ENCODE measurements at places on chromosomes 12 and 14.

DNA sequence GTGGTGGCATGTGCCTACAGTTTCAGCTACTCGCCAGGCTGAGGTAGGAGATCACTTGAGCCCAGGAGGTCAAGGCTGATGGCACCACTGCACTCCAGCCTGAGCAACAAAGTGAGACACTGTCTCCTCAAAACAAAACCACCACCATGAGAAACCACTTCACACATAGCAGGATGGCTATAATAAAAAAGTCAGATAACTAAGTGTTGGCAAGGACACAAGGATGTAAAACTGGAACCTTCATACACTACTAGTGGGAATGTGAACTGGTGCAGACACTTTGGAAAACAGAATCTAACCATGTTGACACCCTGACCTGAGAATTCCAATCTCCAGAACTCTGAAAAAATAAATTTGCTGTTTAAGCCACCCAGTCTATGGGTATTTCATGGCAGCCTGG is 67.7 kb downstream of the ACADS start:
- H3K36me3 ChIP-seq, result no peaks in the 10 kb centered on the region
- no peaks in the 10 kb centered on the region for H3K4me1 ChIP-seq
- H3K27ac ChIP-seq, result no peak overlapping the region
- no peak overlapping the region for H3K4me3 ChIP-seq

- no peaks in the 10 kb centered on the region for H3K27me3 ChIP-seq
- H3K36me3 ChIP-seq, result no peaks in the 10 kb centered on the region
- DNase-seq, result no peak
- H3K4me3 ChIP-seq, result no peak overlapping the region
- no peak overlapping the region for H3K27ac ChIP-seq
Observed at GRCh38 chr12:105253866-105254513, 18.0 kb upstream of the APPL2 start.

DNA sequence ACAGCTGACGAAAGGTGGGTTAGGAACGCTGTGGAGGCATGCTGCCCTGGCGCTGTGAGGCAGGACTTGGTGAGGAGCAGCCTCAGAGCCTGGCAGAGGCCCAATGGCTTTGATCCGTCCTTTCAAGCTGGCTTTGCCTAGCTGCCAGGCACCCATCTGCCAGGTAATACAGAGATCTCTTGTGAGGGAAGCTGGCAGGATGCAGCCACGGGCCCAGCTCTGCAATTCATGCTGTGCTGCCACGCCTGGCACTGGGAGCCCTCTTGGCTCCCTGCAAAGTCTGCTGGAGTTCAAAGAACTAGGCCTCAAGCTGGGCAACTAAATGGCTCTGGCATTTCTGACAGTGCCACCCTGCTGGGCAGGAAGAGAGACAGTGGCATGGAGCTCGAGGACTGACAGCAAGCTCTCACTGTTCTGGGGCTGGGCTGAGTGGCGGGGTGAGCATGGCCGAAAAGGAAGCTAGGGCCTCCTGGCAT is 18.7 kb downstream of the IQSEC3 start:
- no peak overlapping the region for H3K4me3 ChIP-seq
- H3K36me3 ChIP-seq, result no peaks in the 10 kb centered on the region

GRCh38 chr14:68819260-68819691 is 26.4 kb upstream of the ZFP36L1 start:
- no peaks in the 10 kb centered on the region for H3K27me3 ChIP-seq
- H3K4me3 ChIP-seq, result no peak overlapping the region
- no peak overlapping the region for H3K27ac ChIP-seq
- peaks cover 26% of the 10 kb centered on the region for H3K4me1 ChIP-seq
- no peaks in the 10 kb centered on the region for H3K36me3 ChIP-seq

DNA sequence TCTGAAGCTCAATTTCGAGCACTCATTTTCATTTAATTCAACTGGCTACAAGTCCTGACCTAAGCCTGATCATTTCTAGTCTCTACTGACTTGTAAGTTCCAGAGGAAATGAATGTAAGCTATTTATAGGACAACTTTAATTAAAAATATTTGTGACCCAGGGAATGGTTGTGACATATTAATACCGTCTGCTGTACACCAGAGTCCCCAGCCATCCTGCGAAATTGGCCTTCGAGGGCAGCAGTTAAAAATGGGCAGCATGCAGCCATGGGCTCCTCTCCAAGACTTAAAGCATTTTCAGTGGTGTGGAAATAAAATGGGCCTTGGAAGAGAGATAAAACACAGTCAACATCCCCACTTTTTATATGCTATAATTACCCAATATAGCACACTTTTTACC is 30.7 kb upstream of the OVCH1 start:
- no peak overlapping the region for H3K4me3 ChIP-seq
- H3K27ac ChIP-seq, result no peak overlapping the region
- no peak for DNase-seq
- no peaks in the 10 kb centered on the region for H3K4me1 ChIP-seq
- no peaks in the 10 kb centered on the region for H3K27me3 ChIP-seq
- no peaks in the 10 kb centered on the region for H3K36me3 ChIP-seq

- H3K4me3 ChIP-seq, result no peak overlapping the region
- H3K27ac ChIP-seq, result no peak overlapping the region
- H3K4me1 ChIP-seq, result no peaks in the 10 kb centered on the region
- H3K36me3 ChIP-seq, result no peaks in the 10 kb centered on the region
- DNase-seq, result no peak
Observed at GRCh38 chr14:51357250-51357649, 117.2 kb downstream of the TMX1 start.

- no peaks in the 10 kb centered on the region for H3K27me3 ChIP-seq
- no peak overlapping the region for H3K27ac ChIP-seq
- H3K4me3 ChIP-seq, result no peak overlapping the region
- no peak for DNase-seq
Observed at GRCh38 chr14:47332939-47333338, 342.5 kb downstream of the MDGA2 start.

GRCh38 chr14:42428996-42429395 is 822.3 kb downstream of the LRFN5 start:
- H3K27me3 ChIP-seq, result no peaks in the 10 kb centered on the region
- H3K27ac ChIP-seq, result no peak overlapping the region
- no peaks in the 10 kb centered on the region for H3K36me3 ChIP-seq

DNA sequence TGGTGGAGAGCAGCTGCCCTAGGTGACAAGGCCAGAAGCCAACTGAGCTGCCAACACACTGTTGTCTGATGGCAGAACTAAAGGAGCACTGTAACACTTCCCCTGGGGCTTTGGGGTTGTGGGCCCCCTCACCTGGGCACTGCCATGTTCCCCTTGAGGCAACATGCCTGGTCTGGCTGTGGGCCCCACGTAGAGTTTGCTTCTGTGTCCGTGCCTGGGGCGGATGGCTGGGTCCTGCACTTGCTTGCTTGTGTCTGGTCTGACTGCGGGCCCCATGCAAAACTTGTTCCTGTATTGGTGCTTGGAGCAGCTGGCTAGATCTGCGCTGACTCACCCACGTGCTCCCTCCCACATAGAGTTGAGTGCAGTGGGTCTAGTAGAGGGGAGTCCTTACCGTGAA is 78.4 kb downstream of the MNAT1 start:
- no peaks in the 10 kb centered on the region for H3K4me1 ChIP-seq
- DNase-seq, result no peak
- no peaks in the 10 kb centered on the region for H3K27me3 ChIP-seq
- H3K36me3 ChIP-seq, result no peaks in the 10 kb centered on the region

- H3K4me3 ChIP-seq, result no peak overlapping the region
- no peaks in the 10 kb centered on the region for H3K4me1 ChIP-seq
- no peak for DNase-seq
Observed at GRCh38 chr14:29553427-29553826, 374.2 kb downstream of the PRKD1 start.

GRCh38 chr14:68269136-68269927 is 449.8 kb downstream of the RAD51B start:
- no peak overlapping the region for H3K27ac ChIP-seq
- H3K36me3 ChIP-seq, result no peaks in the 10 kb centered on the region
- H3K4me3 ChIP-seq, result no peak overlapping the region
- H3K4me1 ChIP-seq, result no peaks in the 10 kb centered on the region

- H3K36me3 ChIP-seq, result no peaks in the 10 kb centered on the region
- H3K27ac ChIP-seq, result no peak overlapping the region
- H3K27me3 ChIP-seq, result peaks cover 17% of the 10 kb centered on the region
- no peak for DNase-seq
- peak overlapping the region; percentile 77 for H3K4me3 ChIP-seq
Observed at GRCh38 chr14:53955671-53956426, 776 bp downstream of the BMP4 start.

DNA sequence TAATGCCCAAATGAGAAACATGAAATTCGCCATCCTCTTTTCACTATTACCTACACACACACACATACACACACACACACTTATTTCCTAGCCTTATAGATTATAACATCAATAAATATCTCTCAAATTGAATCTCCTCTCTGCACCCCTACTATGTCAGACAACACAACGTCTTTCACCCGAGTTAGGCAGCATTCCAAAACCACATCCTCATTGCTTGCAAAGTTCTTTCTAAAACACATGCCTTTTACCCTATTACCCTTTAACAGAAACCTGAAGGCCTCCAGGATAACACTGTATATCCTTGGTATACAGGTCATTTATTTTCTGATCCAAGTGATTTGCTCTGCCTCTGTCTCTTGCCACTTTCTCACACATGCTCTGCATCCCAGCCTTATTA is 56.3 kb downstream of the KCNH5 start:
- no peaks in the 10 kb centered on the region for H3K36me3 ChIP-seq
- H3K4me3 ChIP-seq, result no peak overlapping the region
- DNase-seq, result no peak
- no peak overlapping the region for H3K27ac ChIP-seq
- no peaks in the 10 kb centered on the region for H3K27me3 ChIP-seq
- H3K4me1 ChIP-seq, result no peaks in the 10 kb centered on the region

- H3K27ac ChIP-seq, result no peak overlapping the region
- H3K4me3 ChIP-seq, result no peak overlapping the region
- H3K36me3 ChIP-seq, result no peaks in the 10 kb centered on the region
- H3K4me1 ChIP-seq, result peaks cover 6% of the 10 kb centered on the region
- DNase-seq, result no peak
Observed at GRCh38 chr12:13973996-13974395, 7.4 kb downstream of the GRIN2B start.

- H3K36me3 ChIP-seq, result peaks cover 80% of the 10 kb centered on the region
- no peaks in the 10 kb centered on the region for H3K4me1 ChIP-seq
- no peak for DNase-seq
- H3K27me3 ChIP-seq, result no peaks in the 10 kb centered on the region
Observed at GRCh38 chr12:57142121-57142520, 5.3 kb downstream of the LRP1-AS start.

- peaks cover 5% of the 10 kb centered on the region for H3K4me1 ChIP-seq
- no peak overlapping the region for H3K4me3 ChIP-seq
- peaks cover 4% of the 10 kb centered on the region for H3K36me3 ChIP-seq
- H3K27me3 ChIP-seq, result no peaks in the 10 kb centered on the region
- H3K27ac ChIP-seq, result no peak overlapping the region
Observed at GRCh38 chr12:19215115-19215514, 85.6 kb downstream of the PLEKHA5 start.

DNA sequence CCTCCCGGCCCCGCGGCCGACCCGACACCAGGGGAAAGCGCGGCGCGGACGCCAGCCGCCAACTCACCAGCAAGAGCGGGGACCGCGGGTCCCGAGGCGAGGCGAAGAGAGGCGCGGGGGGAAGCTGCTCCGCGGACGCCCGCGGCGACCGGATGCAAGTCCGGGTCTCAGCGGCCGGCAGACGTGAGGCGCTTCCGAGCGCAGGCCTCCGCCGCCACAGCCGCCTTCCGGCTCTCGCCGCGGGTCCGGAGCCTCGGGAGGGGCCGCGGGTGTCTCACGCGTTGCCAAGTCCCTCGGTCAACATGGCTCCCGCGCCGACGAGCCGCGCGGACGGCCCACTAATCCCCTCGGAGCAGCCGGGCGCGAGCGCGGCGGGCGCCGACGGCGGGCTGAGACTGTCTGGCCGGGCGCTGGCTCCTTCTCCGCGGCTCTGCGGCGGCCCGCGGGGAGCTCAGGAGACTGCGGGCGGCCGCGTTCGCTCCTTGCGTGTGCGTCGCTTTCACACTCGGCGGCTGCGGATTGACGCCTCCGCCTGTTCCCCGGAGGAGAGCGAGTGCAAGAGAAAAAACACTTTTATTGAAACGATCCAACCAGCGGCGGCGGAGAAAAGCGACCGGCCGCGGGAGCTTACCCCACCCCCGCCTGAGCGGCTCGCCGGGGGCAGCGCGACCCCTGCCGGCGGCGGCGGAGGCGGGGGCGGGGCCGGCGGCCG is at the start of gene CDK17:
Gene CDK17, minus strand, starts transcription at position 521 of the 712 bp plus-strand sequence. CDS start 65,603 bp downstream, outside the sequence.
- no peaks in the 10 kb centered on the region for H3K36me3 ChIP-seq
- peak within 1 kb of the TSS; percentile 72 for H3K4me3 ChIP-seq
- H3K4me1 ChIP-seq, result peaks cover 2% of the 10 kb centered on the region
- peak within 1 kb of the TSS; percentile 43 for H3K27ac ChIP-seq
- DNase-seq, result peak; percentile 31
- no peaks in the 10 kb centered on the region for H3K27me3 ChIP-seq

GRCh38 chr14:101473045-101473729 is 88.1 kb upstream of the DIO3 start:
- peak; percentile 39 for DNase-seq

- DNase-seq, result no peak
- H3K4me1 ChIP-seq, result no peaks in the 10 kb centered on the region
- H3K27ac ChIP-seq, result no peak overlapping the region
- no peak overlapping the region for H3K4me3 ChIP-seq
Observed at GRCh38 chr12:119885549-119885948, 8.4 kb upstream of the CIT start.

DNA sequence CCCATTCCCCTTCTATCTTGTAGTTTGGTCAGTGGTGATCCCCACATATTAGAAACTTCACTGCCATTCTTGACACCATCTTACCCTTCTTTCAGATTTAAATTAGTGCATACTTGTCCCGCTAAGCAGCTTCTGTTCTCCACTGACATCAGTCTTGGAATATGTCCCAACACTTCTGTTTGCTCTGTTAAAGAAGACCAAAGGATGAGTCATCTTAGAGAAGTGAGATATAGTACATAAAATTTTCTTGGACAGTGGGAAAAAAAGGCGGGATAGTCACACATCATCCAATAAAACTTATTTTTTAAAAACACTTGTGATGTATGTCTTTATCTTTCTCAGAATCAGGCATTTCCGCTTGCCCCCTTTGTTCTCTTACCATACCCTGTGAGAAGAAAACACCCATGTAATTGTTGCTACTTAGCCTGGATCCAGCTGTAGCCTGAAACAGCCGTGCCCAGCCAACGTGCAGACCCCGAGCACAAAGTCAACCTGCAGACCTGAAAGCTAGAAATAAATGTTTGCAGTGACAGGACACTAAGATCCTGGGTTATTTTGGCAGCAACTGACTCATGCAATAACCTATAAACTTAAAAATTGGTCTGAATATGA is 100.1 kb upstream of the PDE3A start:
- H3K4me1 ChIP-seq, result peaks cover 10% of the 10 kb centered on the region
- H3K4me3 ChIP-seq, result no peak overlapping the region
- H3K27me3 ChIP-seq, result no peaks in the 10 kb centered on the region
- no peaks in the 10 kb centered on the region for H3K36me3 ChIP-seq
- H3K27ac ChIP-seq, result no peak overlapping the region

- no peak overlapping the region for H3K27ac ChIP-seq
- peaks cover 1% of the 10 kb centered on the region for H3K27me3 ChIP-seq
- H3K36me3 ChIP-seq, result no peaks in the 10 kb centered on the region
- H3K4me3 ChIP-seq, result no peak overlapping the region
Observed at GRCh38 chr12:40313928-40314327, 89.1 kb downstream of the LRRK2 start.

- no peaks in the 10 kb centered on the region for H3K27me3 ChIP-seq
- H3K4me3 ChIP-seq, result peak overlapping the region; percentile 87
- H3K27ac ChIP-seq, result peak overlapping the region; percentile 92
- DNase-seq, result no peak
- peaks cover 24% of the 10 kb centered on the region for H3K36me3 ChIP-seq
Observed at GRCh38 chr12:77064896-77065360, 441 bp downstream of the E2F7 start.

- H3K27me3 ChIP-seq, result no peaks in the 10 kb centered on the region
- H3K36me3 ChIP-seq, result no peaks in the 10 kb centered on the region
- H3K4me1 ChIP-seq, result no peaks in the 10 kb centered on the region
Observed at GRCh38 chr14:25411781-25412757, 362.1 kb upstream of the STXBP6 start.

- H3K4me1 ChIP-seq, result no peaks in the 10 kb centered on the region
- no peaks in the 10 kb centered on the region for H3K36me3 ChIP-seq
- no peak overlapping the region for H3K27ac ChIP-seq
- H3K27me3 ChIP-seq, result no peaks in the 10 kb centered on the region
Observed at GRCh38 chr12:100752841-100753240, 41.7 kb upstream of the ANO4 start.

Measured in H1 (cell line).